ENCODE measurements at places on chromosomes 13 and 19.

GRCh38 chr19:20254121-20254520 is 87.1 kb downstream of the ZNF486 start:
- no peak for DNase-seq

DNA sequence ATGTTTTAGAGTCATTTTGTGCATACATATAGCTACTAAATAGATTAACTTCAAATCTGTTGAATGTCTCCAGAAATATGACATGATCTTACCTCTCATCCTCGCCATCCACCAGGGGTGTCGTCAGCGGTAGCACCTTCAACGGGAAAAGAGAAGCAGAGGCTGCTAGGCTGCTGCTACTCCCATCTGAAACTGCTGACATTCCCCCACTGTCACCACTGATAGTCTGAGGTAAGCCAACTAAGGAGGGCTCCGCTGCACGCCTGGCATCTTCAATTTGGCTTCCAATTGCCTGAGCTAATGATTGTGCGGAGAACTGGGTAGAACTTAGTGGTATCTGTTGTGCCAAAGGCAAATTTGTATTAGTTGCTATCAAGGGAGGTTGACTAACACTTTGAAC is 3.1 kb downstream of the TSC22D1 start:
- no peak for DNase-seq

DNA sequence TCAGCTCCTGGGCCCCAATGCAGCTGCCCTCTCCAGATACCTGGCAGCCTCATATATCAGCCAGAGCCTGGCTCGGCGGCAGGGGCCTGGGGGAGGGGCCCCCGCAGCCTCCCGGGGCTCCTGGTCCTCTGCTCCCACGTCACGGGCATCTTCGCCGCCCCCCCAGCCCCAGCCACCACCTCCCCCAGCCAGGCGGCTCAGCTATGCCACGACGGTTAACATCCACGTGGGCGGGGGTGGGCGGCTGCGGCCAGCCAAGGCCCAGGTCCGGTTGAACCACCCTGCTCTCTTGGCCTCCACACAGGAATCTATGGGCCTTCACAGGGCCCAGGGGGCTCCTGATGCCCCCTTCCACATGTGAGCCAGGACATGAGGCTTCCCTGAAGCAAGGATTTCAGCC is 10.8 kb downstream of the RPS16 start:
- no peak for DNase-seq

DNA sequence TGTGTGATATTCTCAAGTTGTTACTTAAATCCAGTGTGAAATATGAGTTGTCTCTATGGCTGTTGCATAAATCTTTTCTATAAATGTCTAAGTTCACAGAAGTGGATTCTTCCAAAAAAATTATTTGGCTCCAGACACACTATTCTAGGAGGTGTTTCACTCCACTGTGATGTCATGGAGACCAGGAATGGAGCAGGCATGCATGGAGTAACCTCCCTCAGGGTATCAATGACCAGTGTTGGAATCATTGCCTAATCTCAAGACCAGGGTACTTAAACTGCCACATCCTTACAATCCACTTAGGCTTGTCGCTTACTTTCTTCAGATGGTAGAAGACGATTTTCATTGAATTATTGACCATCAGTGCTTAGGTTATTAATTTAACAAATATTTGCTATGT is 55.4 kb downstream of the LRRC63 start:
- DNase-seq: no peak

DNA sequence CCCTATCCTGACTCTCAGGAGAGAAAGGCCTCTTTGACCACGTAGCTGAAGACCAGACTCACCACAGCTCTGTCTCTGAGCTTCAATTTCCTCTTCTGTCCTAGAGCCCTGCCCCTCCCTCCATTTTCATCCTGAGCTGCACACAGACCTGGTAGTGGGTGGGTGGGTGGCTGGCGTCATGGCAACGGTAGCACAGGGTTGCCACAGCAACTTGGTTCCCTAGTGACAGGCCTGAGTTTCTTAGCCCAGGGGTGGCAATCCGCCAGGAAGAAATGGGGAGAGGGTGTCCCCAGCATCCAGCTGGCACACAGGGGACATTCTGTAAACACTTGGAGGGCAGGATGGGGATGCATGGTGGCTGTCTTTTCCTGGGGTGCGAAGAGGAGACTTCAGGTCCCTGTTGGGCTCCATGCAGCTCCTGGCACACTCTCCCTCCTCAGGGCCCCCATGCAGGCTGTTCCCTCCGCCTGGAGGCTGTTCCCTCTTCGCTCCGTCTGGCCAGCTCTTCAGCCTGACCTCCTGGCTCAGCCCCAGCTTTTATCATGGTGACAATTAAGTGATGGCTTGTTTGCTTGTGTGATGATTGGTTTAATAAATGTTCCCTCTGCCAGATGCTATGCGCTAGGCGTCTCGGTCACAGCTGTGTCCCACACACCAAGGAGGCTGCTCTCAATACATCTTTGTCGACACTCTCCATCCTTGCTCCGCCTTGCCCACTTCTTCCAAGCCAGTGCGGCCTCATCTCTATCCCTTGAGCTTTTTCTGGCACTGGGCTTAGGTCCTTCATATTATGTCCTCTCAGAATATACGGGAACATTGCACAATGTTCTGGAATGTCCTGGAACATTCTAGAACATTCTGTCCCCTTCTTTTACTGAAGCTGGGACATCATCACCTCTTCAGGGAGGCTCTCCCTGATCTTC is 7.4 kb upstream of the KLHL26 start:
- no peak for DNase-seq

DNA sequence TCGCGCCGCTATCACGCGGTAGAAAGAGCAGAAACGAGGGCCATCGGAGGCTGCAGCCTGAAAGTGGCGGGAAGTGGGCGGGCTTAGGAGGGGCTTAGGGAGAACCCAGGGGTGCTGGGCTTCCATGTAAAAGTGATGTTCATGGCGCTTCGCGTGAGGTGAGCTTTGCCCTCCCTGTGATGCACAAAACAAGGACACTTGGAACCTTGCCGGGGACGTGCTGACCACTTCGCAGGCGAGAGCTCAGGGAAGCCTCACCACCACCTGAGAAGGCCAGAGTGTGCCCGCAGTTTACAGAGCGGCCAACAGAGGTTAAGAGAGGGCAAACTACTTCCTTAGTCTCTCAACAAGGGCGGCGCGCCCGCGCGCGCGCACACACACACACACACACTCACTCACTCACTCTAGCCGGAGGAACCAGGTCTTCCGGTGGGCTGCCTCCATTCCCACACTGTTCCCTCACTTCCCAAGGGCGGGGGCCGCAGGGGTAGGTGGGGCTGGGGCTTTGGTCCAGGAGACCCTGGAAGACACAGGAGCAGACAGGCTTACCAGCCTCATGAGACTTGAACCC is 651 bp downstream of the GAPDHS start:
- DNase-seq: no peak
